ENCODE measurements at places on chromosomes 4 and X. TPM values are rescaled to one million over a fixed set of nuclear protein-coding genes. Genes with fewer than 3 reads are reported as not detected.

The ASB9 gene
- polyA plus RNA-seq: 0.33 TPM

The TRPC5OS gene
- polyA plus RNA-seq: not detected

DNA sequence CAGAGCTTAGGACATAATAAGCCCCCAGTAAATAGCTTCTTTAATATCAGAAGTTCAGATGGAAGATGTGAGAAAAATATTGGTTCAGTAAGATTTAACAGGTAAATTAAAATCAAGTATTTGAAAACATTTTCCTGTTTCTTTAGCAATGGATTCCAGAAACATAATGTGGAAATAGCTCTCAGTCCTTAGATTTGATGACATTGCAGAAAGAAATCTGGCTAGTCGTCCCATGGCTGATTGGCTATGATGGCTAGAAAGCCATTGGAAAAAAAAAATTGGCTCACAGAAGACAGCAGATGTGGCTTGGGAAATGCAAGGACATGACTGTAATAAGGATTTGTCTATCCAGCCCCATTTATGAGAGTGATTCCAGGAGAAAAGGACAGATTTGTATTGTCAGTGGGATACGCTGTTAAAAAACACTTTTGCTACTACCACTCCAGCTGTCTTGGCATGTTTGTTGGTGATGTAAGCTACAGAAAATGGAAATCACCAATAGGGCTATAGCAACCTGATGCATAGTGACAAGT, 78.3 kb downstream of the AR start:
- no peak for DNase-seq

- no peak for DNase-seq
Observed at GRCh38 chrX:47634871-47635575, 5.3 kb upstream of the CFP start.

GRCh38 chrX:12950851-12951594, 23.9 kb upstream of the TMSB4X start:
- no peak for DNase-seq

All from BJ (cell line).